ENCODE measurements at places on chromosomes 5 and 9.
A peak's percentile ranks its signal among the peaks of the same experiment; 100 is the strongest.

GRCh38 chr9:88826771-88827181, 164.5 kb upstream of the S1PR3 start:
- DNase-seq = no peak

DNA sequence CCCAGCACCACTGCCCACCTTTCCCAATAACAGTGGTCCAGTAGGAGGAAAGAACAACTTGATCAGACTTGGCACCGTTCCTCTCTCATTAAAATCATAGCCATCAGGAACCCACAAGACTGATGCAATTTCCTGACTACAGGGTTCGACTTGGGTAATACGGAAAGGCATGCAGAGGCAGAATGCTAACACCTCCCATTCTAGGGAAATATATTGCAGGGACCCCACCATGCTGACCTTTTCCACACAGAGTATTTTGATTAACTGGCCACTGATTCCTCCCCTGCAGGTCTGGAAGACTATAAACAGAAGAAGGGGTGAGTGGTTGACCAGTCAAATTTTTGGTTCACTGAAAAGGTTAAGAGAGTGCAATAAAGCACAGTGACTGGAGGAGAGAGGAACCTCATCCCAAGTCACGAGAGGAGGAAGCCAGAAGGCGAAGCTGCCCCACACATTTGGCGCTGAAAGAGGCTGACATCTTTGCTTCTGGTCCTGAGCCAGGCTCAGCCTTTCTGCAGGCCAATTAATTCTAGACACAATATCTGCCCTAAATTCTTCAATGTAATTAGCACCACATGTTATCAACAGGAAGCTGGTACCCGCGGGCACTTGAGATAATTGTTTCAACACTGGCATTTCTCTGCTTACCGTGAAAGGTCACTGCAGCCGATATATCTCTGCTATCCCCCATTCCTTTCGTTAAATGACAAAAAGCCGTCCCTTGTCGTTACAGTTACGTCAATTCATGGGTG, 64.7 kb upstream of the SPOCK1 start:
- DNase-seq = no peak

DNA sequence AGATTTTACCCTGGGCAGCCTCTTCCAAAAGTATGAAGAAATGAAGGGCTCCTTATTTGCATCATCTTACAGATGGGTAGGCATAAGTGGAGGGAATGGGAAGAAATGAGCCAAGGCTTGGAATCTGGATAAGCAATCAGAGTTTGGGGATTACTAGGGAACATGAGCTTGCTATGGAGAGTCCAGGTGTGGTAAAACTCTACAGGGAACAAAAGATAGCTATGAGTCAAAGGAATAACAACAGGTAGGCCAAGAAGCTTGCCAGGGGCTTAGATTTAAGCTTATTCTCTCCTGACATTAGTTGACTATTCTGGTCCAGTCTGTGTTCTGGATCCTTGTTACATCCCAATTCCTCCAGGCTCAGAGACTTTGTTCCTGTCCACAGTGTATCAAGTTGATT, 16.4 kb downstream of the RFK start:
- no peak for DNase-seq

DNA sequence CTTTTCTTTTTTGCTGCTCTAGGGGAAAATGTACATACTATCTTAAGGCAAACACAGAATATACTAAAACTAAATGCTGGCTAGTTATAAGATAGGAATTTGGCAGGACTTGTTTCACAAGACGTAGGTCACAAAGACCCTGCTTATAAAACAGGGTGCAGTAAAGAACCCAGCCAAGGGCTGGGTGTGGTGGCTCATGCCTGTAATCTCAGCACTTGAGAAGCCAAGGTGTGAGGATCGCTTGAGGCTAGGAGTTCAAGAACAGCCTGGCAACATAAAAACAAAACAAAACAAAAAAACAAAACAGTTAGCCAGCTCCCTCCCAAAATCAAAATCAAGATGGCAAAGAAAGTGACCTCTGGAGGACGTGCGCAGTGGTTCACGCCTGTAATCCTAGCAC, 49.5 kb upstream of the DENND4C start:
- no peak for DNase-seq

DNA sequence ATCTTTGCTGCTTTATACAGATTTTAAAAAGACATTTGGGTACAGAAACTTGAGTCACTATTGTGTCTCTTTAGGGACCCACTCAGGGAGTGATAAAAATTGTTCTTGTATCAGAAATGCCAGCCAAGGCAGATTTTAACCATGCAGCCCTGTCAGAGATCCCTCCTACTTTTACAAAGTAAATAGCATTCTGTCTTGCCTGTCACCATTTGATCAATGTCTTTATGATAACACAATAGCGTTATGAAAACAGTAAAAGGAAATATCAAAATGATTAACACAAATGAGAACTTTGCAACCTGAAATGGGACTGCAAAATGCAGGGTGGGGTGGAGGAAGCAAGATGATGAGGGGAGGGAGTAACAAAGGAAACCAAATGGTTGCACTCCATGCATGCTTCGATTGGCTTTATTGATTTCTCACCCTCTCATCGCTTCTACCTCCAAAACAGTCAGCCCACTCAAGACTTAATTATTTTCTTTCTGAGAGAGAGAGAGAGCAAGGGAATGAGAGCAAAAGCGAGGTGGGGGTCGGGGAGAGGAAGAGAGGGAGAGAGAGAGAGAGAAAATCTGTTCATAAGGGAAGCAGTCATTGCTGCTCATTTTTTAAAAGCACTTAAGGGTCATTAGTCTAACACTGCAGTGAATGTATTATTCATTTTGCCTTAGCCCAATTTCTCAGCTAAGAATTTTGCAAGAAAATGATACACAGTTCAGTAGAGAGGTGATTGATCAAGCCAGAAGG, 576.5 kb downstream of the CSNK1G3 start:
- DNase-seq = no peak

DNA sequence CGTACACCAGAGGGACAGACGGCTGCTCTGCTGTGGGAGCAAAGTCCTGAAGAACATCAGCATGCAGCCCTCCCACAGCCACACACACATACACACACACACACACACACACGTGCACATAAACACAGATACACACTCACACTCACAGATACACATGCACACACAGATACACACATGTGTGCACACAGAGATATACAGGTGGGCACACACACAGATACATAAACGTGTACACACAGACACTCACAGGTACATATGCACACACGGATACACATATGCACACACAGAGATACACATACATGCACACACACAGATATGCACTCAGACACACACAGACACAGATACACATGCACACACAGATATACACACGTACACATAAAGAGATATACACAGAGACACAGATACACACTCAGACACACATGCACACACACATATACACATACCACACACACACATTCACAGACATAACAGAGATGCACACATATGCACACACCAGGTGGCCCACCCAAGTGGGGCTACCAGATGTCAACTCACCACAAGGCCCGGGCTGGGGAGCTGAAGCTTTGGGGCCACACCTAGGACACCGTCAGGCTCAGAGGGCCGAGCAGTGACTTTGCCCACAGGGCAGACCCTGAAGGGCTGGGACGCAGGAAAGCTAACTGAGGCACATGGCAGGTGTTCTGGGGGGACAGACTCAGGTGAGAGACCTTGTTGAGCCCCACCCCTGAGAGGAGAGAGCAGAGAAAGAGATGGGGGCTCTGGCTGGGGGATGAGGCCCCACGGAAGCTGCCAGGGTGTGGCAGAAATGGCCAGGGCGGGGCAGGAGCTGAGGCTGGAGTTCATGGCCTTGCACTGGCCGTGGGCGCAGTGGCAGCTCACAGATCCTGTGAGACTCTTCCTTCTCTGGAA, 148.6 kb upstream of the PPP1R26 start:
- DNase-seq = no peak

DNA sequence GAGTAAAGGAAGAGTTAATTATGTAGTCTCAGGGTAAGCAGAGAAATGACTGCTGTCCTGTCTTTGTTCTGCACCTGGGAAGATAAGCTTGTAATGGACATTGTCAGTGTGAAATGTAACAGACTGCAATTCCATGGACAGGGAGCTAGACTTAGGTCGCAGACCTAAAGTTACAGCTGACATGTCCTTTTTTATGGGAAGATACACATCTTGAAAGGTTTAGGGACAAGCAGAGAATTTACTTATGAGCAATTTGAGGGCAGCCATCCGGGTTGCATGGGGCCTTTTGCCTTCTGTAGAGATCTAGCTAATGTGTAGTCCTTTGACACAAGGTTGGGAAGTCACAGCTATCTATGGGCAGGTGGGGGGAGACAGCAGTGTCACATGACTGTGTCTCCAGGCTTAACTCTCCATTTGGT, 85.7 kb downstream of the SERINC5 start:
- DNase-seq = no peak

GRCh38 chr5:38641003-38641402, 84.6 kb upstream of the LIFR start:
- DNase-seq = no peak

GRCh38 chr9:8589476-8589875, 789.9 kb upstream of the DMAC1 start:
- no peak for DNase-seq

DNA sequence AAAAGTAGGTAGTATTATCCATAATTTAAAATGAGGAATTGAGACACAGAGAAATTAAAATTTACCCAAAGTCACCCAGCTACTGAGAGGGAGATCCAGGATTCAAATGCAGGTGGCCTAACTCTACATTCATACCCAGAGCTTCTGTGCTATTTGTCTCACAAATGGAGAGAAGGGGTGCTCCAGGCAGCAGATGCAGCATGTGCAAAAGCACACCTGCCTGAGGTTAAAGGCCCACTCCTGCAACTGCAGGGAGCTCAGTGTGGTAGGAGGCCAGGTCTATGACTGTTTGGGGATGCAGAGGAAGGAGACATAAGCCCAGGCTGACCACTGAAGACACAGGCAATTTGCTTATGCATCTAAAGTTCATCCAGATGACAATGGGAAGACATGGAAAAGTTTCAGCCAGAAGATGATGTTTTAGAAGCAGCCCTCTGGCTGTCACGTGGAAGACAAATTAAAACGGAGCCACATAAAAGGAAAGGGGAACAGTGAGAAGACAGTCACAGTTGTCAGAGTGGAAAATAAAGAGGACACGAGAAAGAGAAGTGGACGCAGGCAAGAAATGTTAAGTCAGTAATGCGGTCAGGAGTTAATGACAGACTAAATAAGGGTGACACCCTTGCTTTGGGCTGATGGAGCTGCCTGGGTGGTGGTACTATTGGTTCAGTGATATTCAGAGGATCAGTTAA, 214.7 kb downstream of the EBF1 start:
- no peak for DNase-seq

DNA sequence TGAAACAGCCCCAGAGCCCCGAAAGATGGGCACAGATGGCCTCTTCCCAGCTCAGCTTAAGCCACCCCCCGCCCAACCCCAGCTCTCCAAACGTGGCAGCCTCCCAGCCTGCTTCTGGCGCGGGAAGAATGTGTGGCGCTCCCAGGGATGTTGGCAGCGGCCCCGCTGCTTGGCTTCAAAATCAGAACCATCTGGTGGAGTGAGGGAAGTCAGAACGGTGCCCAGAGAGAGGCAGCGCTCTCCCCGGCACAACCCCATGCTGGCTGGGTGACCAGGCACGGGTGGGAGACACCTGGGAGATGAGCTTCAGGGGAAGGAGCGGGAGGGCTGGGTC, 72.7 kb upstream of the ORM1 start:
- no peak for DNase-seq

- DNase-seq = no peak
Observed at GRCh38 chr5:14821100-14821845, 50.3 kb downstream of the ANKH start.

- no peak for DNase-seq
Observed at GRCh38 chr9:128143525-128144238, 5.6 kb upstream of the LCN2 start.

- DNase-seq = no peak
Observed at GRCh38 chr5:158224253-158224652, 365.3 kb upstream of the CLINT1 start.

DNA sequence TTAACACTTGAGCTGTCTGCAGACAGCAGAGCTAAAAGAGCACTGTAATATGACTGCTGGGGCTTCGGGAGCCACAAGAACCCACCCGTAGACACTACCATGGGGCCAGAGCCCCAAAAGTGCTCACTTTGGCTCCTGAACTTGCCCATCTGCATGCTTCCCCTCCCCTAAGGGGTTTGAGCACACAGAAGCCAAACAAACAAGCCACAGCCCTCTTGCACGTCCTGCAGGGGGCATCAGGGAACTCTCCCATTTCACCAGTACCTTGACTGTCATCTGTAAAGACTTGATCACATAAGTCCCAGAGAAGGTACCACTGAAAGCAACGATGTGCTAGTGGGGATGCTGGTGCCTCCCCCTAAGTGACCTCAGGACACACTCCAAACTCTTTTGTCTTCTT, 681.8 kb downstream of the SEMA5A start:
- DNase-seq = peak; percentile 12

DNA sequence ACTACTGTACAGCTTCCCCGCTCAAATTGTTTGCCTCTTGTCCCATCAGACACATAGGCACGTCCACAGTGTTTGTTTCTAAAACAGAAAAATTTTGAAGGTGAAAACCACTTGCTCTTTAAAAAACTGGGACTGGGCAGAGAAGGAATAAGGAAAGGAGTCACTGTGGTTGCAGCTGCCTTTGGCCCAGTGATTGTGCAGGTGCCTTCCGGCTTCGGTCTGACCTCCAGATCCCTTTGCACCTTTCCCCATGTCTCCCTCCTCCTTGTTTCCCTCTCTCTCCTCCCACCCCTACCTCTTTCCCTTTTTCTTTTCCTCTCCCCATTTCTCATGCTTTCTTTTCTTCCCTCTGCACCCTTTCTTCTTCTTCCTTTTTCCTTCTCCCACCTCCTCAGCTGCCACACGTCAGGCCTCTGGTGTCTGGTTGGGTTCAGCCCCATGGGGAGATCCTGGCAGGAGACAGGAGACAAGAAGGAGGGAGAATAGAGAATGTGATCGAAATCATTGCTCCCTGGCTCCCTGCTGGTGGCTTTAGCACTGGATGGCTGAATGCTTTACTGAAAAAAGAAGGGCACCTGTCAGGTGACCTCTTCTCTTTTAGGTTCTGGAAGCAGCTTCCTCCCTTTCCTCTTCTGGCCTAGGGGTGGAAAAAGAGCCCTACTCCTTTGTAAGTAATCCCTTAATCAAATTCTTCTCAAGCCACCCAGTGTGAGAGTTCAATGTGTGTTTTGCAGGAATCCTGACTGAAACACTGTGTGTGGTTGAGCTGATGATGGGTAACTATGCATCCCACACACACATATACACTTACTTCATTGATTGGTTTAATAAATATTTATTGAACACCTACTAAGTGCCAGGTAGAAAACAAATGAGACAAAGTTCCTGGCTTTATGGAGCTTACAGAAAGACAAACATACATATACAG, 267.3 kb downstream of the MAST4 start:
- no peak for DNase-seq

GRCh38 chr5:11547730-11548129, 356.5 kb downstream of the CTNND2 start:
- no peak for DNase-seq

DNA sequence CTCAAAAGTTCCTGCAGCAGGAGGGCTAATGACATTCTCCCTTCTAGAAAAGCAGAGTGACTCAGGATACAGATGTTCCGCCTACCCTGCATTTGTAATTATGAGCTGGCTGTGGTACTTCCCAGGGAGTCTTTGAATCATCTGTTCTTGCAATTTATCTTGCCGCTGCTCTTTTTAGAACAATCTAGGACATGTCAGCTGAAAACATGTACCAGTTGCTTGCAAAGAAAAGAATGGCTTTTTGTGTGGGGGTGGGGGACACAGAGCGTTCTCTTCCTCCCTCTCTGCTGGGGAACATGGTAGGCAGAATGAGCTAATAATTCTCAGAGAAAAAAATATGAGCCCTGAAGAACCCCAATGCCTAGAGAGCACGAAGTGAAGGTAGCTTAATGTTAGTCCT, 51.7 kb upstream of the TUT7 start:
- peak; percentile 61 for DNase-seq

- no peak for DNase-seq
Observed at GRCh38 chr5:107982703-107983425, 312.1 kb upstream of the EFNA5 start.

- peak; percentile 68 for DNase-seq
Observed at GRCh38 chr5:95822542-95823181, at the start of gene GLRX. Gene GLRX, minus strand, starts transcription at chr5:95822726. Its CDS starts 64 bp downstream, at chr5:95822662.

Measured in activated CD4-positive, alpha-beta T cell treated with anti-CD3 and anti-CD28 coated beads for 36 hours (primary cell).